ENCODE measurements at places on chromosomes 13 and 19.

DNA sequence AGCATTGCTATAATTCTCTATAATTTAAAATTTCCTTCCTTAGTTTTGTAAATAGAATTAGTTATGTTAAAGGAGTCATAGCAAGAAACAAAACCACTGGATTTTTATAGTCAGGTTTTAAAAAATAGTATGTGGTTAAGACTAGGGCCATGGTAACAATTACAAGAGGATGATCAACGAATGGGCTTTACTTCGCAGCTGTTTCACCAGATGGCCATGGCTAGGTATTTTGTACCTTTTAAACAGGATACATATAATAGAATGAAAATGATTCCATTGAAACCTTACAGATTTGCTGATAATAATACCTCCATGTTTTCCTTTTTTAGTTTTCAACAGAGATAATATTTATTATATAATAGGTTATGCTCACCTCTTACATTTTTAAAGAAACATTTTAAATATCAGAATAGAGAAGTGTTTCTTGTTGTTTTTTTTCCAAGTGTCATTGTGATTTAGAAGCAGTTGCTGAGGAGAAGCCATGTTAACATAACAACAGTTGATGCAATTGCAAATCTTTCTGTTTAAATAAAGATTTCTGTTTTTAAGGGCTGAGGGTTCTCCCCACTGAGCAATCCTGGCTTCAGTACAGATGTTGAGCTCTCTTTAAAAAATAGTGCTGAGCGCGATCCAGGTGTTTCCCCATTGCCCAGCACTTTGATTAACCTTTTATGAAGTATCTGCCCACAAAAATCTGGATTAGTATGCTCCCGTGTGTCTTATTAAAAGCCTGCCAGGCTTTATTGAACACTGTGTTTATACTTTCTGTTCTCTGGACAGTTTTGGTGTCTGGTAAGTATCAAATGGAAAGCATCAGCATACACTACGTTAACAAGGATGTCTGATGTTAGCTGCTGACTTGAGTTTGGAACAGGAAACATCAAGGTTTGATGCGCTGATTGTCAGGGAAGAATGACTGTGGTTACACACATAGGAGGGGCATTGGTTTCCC lies 205.3 kb downstream of the HS6ST3 start:
- DNase-seq: no peak

GRCh38 chr13:99074693-99075092 lies 96.8 kb upstream of the DOCK9 start:
- DNase-seq: no peak

- no peak for DNase-seq
Observed at GRCh38 chr13:70253834-70254233, 145.6 kb upstream of the KLHL1 start.

- no peak for DNase-seq
Observed at GRCh38 chr13:103022336-103022735, 43.9 kb downstream of the SLC10A2 start.

- DNase-seq: no peak
Observed at GRCh38 chr13:100100115-100100879, 11.4 kb downstream of the PCCA start.

- no peak for DNase-seq
Observed at GRCh38 chr13:100364591-100364990, 224.0 kb downstream of the GGACT start.

DNA sequence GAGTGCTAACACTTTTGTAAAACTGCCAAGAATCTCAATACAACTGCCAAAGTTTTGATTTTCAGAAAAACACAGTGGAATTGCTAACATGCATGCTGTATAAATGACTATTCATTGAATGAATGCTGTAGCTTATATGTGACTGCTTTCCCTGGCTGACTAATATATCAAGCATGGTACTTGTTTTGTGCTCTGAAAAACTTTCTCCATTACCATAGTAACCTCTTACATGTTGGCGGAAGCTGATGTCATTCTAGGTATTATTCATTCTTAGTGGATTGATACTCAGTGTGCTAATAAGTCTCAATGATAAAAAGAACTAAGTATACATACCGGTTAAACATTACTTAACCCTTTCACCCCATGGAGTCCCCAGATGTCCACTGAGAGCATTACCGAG lies 166.1 kb upstream of the MYO16 start:
- no peak for DNase-seq

- no peak for DNase-seq
Observed at GRCh38 chr13:109211616-109212015, 574.8 kb downstream of the IRS2 start.

DNA sequence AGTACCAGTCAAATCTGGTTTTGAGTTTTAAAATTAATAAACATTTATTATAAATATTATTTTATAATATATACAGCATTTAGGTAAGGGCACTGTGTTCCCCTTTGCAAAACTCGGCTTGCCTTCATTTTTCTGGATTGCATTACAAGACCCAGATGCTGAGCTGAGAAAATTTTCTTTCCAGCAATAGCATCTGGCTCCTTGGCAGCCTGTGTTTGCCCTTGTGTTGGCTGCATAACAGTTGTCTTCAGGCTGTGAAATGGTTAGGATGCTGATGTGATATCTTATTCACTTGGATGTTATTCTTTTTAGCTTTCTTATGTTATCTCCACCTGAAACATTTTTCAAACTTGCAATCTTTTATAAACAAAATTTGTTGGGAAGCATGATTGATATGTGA lies 784.4 kb downstream of the DACH1 start:
- no peak for DNase-seq

DNA sequence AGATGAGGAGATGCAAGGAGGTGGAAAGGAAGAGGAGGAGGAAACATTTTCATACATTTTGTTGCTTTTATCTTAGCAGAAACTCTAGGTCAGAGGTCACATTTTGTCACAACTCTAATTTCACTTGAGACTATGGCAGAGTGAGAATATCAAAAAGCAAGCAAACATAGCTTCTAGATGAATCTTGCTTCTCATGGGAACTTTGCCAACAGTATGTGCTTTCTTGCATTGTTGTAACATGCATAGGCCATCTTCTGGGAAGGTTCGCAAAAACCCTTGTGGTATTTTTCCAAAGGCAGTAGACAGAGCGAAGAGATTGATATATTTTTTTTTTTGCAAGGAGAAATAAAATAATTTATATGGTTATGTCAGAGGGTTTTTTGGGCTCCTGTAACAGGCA lies 291.3 kb downstream of the MTUS2 start:
- DNase-seq: no peak

DNA sequence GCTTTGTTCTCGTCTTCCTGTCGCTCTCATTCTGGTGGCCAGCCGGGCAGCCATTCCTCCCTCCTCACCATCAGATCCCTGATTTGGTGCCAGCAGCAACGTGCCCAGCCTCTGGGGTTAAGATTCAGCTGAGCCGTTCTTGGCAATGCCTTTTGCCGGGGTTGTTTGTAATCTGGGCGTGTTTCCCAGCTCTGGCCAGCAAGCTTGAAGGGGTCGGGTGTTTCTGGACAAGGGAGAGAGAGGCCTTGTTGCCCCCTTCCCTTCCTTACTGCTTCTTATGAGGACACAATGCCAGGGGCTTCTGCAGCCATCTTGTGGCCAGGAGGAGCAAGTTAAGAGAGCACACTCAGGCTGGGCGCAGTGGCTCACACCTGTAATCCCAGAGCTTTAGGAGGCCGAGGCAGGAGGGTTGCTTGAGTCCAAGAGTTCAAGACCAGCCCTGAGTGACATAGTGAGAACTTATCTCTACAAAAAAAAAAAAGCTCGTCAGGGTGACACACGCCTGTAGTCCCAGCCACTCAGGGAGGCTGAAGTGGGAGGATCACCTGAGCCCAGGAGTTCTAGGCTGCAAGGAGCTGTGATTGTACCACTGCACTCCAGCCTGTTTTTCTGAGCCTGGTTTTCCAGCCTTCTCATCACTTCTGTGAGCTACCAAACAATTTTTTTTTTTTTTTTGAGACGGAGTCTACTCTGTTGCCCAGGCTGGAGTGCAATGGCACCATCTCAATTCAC lies 10.7 kb upstream of the CRTC1 start:
- DNase-seq: no peak

- no peak for DNase-seq
Observed at GRCh38 chr19:15291548-15292021, 40.8 kb downstream of the BRD4 start.

- DNase-seq: no peak
Observed at GRCh38 chr13:35988648-35989081, 142.5 kb downstream of the DCLK1 start.

DNA sequence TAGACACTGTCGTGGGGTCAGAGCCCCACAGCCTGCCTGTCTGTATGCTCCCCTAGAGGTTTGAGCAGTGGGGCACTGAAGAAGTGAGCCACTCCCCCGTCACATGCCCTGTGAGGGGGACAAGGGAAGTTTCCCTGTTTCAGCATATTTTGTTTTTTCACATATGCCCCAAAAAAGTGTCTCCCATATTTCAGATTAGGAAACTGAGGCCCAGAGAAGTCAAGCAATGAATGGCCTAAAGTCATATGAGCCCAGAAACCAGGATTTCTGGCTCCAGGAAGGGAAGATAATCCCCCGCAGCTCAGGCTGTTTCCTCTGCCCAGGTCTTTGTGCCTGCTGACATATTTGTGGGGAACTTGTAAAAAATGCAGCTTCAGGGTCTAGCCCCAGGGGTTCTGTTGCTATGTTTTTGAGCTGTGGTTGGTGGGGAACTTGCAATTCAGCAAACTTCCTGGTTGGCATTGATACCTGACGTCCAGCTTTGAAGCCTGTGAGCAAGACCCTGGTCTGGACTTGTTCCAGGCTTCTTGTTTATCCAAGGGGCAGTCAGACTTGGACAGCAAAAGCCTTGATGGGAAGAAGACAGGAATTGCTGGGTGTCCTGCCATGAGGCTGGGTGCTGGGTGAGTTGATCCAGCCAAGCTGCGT lies 9.5 kb downstream of the RASL11A start:
- DNase-seq: no peak

GRCh38 chr19:18940769-18941627 lies at the start of gene HOMER3:
TSS of gene HOMER3 (minus strand) at chr19:18941217. CDS start at chr19:18938982, 2,235 bp downstream.
- DNase-seq: peak; percentile 67

GRCh38 chr19:22882797-22883196 lies 50.7 kb downstream of the ZNF723 start:
- DNase-seq: no peak

DNA sequence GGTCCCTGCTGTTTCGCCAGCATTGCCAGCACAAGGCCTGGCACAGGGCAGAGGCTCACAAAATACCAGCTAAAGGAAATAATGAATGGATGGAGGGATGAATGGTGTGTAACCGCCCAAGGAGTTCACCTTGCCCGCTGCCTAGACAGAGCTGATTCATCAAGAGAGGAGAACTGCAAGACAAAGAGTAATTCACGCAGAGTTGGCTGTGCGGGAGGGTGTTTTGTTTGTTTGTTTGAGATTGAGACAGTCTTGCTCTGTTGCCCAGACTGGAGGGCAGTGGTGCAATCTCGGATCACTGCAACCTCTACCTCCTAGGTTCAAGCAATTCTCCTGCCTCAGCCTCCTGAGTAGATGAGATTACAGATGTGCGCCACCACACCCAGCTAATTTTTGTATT lies 3.0 kb downstream of the OPA3 start:
- no peak for DNase-seq

GRCh38 chr19:35436477-35437405 lies 11.3 kb upstream of the FFAR2 start:
- no peak for DNase-seq

DNA sequence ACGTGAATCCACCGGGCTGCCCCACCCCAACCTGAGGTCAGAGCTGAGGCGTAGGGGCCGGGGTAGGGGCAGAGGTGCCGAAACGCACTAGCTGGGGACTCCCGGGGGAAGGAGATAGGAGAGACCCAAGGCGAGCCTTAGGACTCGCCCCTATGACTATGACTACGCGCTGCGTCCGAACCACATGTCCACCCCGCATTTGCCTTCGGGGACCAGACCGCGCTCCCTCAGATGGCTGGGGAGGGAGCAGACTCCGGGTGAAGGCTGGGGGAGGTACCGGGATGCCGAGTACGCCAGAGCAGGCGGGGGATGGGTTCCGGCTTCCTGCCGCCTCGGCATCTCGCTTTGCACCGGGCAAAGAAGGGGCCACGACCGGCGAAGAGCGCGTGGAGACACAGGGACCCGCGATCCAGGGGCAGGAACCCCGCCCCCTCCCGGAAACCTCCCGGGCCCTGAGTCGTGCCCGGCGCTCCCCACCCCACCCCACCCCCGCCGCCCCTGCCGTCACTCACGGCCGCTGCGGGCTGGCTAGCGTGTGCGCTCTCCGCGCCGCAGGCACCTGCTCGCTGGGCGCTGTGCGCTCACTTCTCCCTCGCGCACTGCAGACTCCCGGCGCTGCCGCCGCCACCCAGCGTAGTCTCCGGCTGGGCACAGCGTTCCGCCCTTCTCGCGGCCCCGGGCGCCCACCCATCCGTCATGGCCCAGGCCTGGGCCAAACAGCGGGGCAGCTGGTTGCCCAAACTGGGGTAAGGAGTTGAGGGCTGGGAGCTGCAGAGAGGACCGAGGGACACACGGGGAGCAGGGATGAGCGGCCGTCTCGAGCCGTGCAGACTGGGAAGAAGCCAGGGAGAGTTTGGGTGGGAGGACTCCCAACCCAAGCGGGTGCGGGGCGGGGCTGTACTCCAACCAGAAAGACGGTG lies 622 bp upstream of the VSTM2B start:
- DNase-seq: no peak

GRCh38 chr19:48842789-48843162 lies 6.5 kb upstream of the HSD17B14 start:
- DNase-seq: no peak

DNA sequence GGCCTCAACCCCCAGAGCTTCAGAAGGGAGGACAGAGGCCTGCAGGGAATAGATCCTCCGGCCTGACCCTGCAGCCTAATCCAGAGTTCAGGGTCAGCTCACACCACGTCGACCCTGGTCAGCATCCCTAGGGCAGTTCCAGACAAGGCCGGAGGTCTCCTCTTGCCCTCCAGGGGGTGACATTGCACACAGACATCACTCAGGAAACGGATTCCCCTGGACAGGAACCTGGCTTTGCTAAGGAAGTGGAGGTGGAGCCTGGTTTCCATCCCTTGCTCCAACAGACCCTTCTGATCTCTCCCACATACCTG lies 969 bp upstream of the CEACAM5 start:
- no peak for DNase-seq

DNA sequence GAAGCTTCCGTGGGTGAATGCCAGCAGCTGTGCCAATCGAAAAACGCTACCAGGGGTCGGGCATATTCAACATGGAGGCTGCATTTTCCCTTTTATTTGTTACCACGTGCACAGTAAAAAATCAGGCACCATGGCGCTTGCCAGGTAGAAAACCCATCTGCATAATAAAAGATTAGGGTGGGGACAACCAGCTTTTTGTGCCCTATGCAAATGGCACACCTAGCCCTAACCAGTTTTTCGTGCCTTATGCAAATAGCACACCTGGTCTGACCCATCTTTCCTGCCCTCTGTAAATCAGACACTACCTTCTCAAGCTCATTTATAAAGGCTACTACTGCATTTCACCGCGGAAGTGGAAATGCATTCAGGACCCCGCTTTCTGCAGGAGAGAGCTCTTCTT lies 62.1 kb upstream of the FREM2 start:
- no peak for DNase-seq

DNA sequence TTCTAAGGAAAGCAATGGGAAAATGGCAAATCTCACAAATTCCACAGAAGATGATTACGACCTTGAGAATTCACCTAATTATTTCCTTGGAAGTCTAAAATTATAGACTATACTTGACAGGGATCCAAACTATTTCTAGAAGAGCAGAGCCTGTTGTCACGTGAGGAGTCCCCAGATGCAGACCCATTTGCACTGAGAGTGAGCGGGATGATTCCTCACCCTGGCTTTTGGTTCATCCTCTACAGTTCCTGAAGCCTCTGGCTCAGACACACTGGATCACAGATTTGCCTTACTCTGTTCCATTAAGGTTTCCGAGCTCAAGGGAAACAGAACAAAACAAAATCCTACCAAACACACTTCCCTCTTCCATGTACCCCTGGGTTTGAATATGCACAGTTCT lies 23.0 kb upstream of the CYSLTR2 start:
- DNase-seq: no peak

- no peak for DNase-seq
Observed at GRCh38 chr19:42198676-42199439, 18.6 kb downstream of the DEDD2 start.

Measured in activated CD4-positive, CD25-positive, alpha-beta regulatory T cell (primary cell).